ENCODE measurements at places on chromosomes 12 and 14.

GRCh38 chr14:93972618-93973205 lies 3.7 kb downstream of the ASB2 start:
- DNase-seq: no peak

GRCh38 chr12:23950210-23950774 lies 822 bp upstream of the SOX5 start:
- no peak for DNase-seq

DNA sequence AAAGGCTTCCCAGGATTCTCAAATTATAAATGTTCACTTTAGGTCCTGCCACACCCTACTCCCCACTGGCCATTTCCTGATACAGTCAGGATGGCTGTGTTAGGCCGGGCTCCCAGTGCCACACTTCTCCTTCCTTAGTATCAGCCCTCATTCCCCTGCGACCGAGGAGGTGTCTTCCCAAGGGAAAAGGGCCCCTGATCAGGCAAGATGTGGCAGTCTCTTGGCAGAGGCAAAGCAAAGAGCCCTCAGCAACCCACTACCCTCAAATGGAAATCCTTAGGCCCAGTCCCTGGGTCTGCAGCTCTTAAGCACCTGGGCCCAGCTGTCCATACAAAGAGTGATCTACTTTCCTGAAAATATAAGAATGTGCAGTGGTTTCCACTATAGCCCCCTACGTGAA lies 96.5 kb upstream of the VASH1 start:
- no peak for DNase-seq

DNA sequence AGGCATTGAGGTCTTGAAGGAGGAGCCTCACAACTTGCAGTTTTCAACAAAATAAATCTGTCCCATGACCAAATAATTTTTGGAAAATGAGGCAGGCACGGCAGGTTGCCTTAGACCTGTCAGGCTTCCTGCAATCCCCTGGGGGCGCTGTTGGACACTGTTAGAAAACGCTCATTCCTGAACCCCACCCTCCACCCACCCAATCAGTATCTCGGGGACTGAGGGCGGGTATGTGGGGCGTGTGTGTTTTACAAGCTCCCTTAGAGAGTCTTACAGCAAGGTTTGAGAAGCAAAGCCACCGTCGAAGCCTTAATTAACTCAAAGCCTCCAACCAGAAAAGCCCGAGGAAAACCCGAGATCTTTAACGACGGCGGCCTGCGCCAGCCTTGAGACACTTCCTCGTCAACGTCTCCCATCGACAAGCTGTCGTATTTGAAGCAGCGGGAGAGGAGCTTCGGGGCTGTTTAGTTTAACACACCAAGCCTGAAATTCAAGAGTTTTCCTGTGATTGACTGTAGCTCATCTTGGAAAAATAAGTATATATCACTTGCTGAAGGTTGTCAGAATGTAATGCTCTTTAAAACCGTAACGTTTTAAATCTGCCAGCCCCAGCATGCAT lies 123.0 kb downstream of the GLT1D1 start:
- DNase-seq: no peak

DNA sequence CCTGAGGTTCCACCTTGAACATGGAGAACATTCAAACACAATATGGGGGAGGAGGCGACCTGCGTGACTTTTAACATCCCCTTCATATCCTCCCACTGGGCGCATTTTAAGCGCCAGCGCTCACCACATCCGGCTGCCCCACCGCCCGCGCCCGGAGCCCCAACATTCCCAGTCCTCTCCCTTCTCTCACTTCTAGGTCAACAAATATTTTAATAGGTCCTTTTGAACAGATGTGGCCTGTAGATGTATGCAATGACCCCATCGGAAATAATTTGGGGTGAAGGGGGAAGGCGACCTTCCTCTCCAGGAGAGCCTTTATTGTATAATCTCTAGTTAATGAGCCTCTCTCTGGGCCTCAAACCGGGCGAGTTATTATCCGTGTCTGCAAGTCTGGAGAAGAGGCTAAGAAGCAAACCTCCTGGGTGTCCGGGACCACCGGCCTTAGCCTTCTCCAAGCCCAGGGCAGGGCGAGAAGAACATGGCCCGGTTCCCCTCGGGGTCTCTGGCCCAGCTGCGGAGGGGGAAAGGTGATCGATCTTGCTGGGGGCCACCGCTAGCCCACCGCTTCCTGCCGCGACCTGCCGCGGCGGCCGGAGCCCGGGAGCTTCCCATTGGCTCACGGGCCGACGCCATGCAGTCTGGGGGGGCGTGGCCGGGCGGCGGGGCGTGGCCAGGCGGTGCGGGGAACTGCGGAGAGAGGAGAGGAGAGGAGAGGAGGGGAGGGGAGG lies 83.2 kb upstream of the HMGA2 start:
- peak; percentile 50 for DNase-seq

Data from naive thymus-derived CD4-positive, alpha-beta T cell (primary cell).